EH (cell line): ENCODE measurements at places on chromosomes 1 and 21.
A peak's percentile ranks its signal among the peaks of the same experiment; 100 is the strongest.

DNA sequence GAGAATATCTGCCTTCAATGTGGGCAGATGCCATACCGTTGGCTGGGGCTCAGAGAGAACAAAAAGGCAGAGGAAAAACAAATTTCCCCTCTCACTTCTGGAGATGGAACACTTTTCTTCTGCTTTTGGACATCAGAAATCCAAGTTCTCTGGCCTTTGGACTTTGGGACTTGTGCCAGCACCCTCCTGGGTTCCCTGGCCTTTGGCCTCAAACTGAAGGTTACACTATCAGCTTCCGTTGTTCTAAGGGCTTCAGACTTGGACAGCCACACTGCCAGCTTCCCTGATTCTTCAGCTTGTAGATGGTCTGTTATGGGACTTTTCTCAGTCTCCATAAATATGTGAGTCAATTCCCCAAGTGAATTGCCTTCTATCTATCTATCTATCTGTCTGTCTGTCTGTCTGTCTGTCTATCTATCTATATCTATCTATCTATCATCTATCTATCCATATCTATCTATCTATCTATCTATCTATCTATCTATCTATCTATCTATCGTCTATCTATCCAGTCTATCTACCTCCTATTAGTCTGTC is 778.1 kb upstream of the TMPRSS15 start:
- no peak for DNase-seq

- no peak for DNase-seq
These were observed 338.8 kb upstream of the VAMP3 start for GRCh38 chr1:7432102-7432899.

- DNase-seq, result peak; percentile 95
These were observed at the start of the genes ANKRD34A and POLR3GL for GRCh38 chr1:145964328-145965118. ANKRD34A (minus strand) TSS chr1:145964575; CDS start chr1:145961759, 2,816 bp downstream. POLR3GL (plus strand) TSS chr1:145964690; CDS start chr1:145974866, 10,176 bp downstream.

DNA sequence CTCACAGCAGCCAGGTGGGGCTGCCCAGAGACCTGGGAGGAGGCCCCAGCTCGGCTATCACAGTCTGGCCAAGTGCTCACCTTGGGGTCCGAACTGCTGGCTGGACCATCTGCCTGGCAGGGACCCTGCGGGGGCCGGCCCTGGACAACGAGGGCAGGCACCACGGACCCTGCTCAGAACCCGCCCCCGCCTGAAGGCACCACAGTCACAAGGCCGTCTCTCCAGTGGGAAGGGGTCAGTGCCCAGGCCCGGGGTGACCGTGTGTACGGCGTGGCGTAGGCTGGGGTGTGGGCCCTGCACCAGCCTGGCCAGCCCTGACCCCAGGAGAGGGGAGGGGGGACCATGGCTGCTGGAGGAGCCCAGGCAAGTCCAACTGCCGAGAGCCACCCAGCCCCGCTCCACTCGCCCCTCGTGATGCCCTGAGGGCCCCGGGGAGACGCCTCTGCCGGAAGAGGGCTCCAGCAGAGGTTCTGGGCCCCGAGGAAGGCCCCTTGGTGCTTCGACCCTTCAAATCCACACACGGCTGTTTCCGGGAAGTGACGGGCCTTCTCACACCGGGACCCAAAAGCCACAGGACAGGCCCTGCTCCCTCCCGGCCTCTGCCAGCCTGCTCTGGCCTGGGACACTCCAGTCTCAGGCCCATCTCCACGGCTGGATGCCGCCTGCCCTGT is 11.2 kb upstream of the RNF223 start:
- no peak for DNase-seq

- DNase-seq, result no peak
These were observed 66.0 kb upstream of the EFHD2 start for GRCh38 chr1:15343729-15344128.

DNA sequence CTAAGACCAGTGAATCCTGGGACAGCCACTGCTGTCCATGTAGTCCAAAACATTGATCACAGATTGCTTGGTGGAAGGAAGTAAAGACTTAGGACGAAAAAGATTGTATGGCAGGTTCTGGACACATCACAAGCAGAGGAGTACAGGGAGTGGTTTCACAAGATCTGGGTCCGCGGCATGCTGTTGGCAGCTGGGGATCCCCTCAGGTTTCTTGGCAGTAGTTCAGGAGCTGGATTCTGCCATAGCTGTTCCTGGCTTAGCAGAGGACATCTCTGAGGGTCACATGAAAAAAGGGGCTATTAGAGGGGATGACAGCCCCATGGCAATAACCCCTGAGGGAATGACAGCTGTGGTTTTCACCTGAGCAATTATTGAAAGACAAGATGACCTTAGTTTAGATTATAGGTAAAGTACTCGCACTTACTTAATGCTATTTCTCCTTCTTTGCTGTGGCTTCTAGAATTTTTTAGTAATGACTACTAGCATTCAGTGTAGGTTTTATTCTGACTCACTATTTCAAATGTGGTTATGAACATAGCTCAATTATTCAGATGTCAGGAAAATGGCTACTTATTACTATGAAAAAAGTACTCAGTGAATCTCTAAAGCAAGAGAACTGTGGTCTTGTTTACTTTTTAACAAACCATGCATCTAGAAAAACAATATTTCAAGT is 8.2 kb downstream of the KRTAP27-1 start:
- no peak for DNase-seq

- no peak for DNase-seq
These were observed 569 bp downstream of the RNF207 start for GRCh38 chr1:6206520-6206855.

DNA sequence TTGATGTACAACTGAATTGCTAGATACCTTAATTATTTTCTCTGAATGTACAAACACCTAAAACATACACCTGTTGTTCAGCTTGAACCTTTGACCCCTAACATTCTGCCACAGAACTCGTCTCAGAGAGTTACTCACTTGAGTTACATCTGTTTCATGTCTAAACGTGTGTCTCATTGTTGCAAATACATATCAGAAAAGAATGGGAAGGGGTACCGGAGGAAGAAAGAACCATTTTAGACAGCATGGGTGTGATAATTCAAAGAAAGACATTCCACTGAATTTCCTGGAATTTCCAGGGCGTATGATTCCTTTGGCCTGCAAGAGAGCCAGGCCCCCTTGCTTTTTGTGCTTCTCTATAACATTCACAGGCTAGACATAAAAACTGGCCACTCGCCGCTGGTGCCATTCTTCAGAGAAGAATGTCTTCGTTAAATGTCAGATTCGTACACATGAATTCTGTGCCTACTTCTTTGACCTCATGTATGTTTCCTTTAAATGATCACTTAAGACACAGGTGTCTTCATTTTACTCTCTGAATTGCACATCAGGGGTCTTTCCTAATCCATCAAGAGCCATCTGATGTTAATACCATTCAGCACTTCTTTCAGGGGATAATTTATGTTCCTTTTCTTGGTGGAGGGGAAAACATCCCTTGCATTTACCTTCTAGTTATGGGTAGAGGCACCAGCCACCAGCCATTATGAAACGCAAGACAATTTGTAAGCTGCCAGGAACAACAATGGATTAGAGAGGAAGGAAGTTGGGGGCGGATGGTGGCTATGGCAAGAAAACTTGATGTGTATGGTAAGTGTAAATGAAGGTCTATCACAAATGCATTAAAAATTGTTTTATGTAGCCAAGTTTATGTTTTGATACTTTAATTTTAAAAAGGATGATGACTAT is 12.7 kb downstream of the ATF3 start:
- DNase-seq, result no peak

DNA sequence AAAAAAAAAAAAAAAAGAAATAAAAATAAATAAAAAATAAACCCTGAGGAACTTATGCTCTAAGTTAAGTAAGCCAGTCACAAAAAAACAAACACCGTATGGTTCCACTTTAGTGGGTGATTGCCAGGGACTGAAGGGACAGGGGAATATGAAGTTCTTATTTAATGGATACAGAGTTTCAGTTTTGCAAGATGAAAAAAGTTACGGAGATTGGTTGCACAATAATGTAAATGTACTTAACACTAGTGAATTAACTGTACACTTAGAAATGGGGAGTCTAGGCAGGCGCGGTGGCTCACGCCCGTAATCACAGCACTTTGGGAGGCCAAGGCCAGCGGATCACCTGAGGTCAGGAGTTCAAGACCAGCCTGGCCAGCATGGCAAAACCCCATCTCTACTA is 111.4 kb downstream of the ASH1L start:
- DNase-seq, result no peak

GRCh38 chr1:1938613-1939295 is 19.7 kb upstream of the TMEM52 start:
- no peak for DNase-seq

GRCh38 chr1:26733982-26734381 is 38.2 kb downstream of the ARID1A start:
- peak; percentile 83 for DNase-seq

- no peak for DNase-seq
These were observed 5.7 kb downstream of the TOR1AIP2 start for GRCh38 chr1:179871940-179872339.

GRCh38 chr1:58585581-58586151 is 8.6 kb upstream of the TACSTD2 start:
- DNase-seq, result peak; percentile 60

DNA sequence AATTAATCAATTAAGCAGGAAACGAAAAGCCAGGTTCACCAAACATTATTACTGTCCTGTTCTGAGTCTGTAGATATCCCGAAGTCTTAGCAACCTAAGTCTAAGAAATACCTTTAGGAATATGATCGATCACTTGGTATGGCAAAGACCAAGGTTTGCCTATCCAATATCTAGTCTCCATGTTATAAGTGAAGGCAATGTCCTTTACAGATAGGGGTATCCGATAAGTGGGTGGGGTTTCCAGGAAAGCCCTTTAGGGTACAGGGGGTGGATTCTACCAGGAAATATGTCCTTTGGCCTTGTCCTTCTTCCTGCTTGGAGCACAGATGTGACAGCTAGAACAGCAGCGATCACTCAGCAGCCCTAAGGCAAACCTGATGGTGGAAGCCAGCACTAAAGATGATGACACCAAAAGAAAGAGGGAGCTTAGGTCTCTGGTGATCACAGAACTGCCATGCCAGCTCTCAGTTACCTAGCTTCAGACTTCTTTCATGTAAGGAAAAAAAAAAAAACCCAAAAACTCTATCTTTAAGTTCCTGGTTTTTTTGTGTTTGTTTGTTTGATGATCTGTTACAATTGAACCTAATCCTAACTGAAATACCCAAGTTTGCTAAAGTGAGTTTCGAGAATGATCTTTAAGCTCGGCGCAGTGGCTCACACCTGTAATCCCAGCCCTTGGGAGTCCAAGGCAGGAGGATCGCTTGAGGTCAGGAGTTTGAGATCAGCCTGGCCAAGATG is 40.8 kb downstream of the DSTYK start:
- no peak for DNase-seq

- no peak for DNase-seq
These were observed 33.2 kb upstream of the DNAH14 start for GRCh38 chr1:224896130-224896781.

DNA sequence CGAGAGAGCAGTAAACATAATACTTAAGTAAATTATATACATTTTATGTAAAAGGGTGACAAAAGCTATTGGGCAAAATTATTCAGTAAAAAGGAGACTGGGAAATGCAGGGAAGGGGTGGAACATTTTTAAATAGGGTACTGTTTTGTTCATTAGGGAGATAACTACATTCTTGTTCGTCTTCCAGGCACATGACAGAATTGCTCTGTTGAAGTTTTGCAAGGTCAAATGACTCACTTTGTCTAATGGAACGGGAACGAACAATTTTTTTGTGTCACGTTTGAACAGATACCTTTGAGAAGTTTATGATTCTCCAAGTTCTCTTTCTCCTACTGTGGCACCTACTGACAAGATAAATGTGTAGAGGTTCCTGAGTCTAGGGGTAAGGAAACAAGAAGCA is 382.3 kb upstream of the ZRANB2 start:
- DNase-seq, result peak; percentile 29

DNA sequence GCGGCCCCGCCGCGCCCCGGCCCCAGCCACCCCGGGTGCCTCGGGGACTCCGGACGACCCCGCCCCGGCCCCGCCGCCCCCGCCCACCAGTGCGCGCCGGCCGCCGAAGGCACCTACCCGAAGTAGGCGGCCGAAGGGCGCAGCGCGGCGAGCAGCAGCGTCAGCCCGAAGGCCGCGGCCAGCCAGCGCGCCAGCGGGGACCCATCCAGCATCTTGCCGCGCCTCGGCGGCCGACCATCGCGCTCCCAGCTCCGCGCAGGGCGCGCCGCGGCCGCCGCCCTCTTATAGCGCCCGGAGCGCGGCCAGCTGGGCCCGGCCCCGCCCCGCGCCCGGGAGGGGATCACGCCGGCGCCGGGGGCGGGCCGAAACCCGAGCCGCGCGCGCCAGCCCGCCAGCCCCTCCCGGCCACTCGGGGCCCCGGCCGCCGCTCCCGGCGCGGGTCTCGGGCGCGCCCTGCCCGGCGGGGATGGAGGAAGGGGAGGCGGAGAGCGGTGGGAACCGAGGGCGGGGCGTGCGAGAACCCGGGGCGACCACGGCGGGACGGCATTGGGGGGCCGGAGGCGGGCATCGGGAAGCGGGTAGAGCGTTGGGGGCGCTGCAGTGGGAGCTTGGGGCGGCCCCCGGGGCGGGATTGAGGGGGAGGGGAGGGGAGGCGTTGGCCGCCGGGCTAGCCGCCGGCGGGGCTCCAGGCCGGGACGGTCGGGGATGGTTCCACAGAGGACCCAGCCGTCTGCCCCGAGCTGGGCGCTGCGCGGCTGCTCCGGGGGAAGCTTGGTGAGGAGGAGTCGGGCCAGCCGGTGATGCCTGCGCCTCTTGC is at the start of gene WNT9A:
Gene WNT9A (minus strand): TSS at position 257 of the 817 bp plus-strand sequence. CDS start 45 bp downstream, at position 212.
- DNase-seq, result peak; percentile 71

GRCh38 chr1:54122992-54123391 is 29.8 kb downstream of the CDCP2 start:
- no peak for DNase-seq

DNA sequence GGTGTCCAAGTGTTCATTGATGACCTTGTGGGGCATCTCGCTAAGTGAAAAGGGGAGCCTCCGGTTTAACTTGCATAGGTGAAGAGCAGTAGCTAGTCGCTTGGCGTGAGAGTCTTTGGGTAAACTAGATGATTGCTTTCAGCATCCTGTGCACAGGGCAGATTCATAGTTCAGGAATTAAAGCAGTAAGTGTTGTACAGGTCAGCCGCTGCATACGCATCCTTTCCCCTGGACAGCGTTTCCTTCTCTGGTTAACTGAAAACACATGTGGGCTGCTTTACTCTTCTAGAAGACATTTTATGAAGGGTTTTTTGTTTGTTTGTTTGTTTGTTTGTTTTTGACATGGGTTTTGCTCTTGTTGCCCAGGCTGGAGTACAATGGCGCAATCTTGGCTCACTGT is 12.1 kb downstream of the NDUFV3 start:
- peak; percentile 6 for DNase-seq

DNA sequence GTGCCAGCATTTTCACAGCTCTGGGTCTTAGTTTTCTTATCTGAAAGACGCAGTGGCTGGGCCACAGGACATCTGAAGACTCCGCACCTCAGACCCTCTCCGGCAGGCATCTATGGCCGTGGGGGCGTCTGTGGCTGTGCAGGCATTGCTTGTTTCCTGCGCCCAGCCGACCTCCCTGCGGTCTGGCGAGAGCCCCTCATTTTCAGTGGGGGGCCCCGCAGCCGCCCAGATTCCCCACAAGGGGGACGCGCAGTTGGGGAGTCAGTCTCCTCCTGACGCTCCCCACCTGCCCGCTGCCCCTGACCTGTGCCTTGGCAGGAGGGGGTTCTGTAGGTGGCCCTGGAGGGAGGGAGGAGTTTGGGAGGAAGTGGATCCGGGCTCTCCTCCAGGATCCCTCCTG is 3.5 kb upstream of the TFF1 start:
- DNase-seq, result no peak
